Thoracic aorta (tissue), 2 donors: ENCODE measurements at places on chromosomes 1 and 21. TPM values are rescaled to one million over a fixed set of nuclear protein-coding genes. Genes with fewer than 3 reads are reported as not detected.
A peak's percentile ranks its signal among the peaks of the same experiment; 100 is the strongest.

The DIO1 gene
- total RNA-seq = not detected

The IL10RB gene
- 33.6 TPM for total RNA-seq

The RNU1-3 gene
- under 0.01 TPM for total RNA-seq

The DMBX1 gene
- total RNA-seq = not detected

The HSD3B1 gene
- not detected for total RNA-seq

- no peak overlapping the region for H3K27ac ChIP-seq
- DNase-seq = no peak
- peaks cover 25% of the 10 kb centered on the region for H3K27me3 ChIP-seq
- peak overlapping the region; percentile 49 for H3K4me3 ChIP-seq
- H3K36me3 ChIP-seq = no peaks in the 10 kb centered on the region
Observed at GRCh38 chr1:228059634-228060457, 22.7 kb upstream of the ARF1 start.

- peaks cover 8% of the 10 kb centered on the region for H3K4me1 ChIP-seq
- no peak for DNase-seq
- H3K27ac ChIP-seq = no peak overlapping the region
- no peak overlapping the region for H3K4me3 ChIP-seq
Observed at GRCh38 chr1:20847611-20848080, 60.5 kb upstream of the HP1BP3 start.
